ENCODE measurements at places on chromosomes 13 and 19. TPM values are rescaled to one million over a fixed set of nuclear protein-coding genes. Genes with fewer than 3 reads are reported as not detected.

The TEKTIP1 gene
- total RNA-seq = not detected

The SERPINE3 gene
- not detected for total RNA-seq

The NLRP5 gene
- not detected for total RNA-seq

The FAM83E gene
- 18.5 TPM for total RNA-seq

The MAMSTR gene
- 0.73 TPM for total RNA-seq

The KASH5 gene
- not detected for total RNA-seq

The SMIM17 gene
- not detected for total RNA-seq

The HMG20B gene
- 152 TPM for total RNA-seq

The ZNF93 gene
- not detected for total RNA-seq

All from HT-29 (cell line).